ENCODE measurements at places on chromosomes 2 and 18.

- DNase-seq, result no peak
These were observed 93.6 kb upstream of the CBLN2 start for GRCh38 chr18:72637721-72638120.

GRCh38 chr2:216257089-216257488 lies 115.2 kb downstream of the MARCHF4 start:
- no peak for DNase-seq

DNA sequence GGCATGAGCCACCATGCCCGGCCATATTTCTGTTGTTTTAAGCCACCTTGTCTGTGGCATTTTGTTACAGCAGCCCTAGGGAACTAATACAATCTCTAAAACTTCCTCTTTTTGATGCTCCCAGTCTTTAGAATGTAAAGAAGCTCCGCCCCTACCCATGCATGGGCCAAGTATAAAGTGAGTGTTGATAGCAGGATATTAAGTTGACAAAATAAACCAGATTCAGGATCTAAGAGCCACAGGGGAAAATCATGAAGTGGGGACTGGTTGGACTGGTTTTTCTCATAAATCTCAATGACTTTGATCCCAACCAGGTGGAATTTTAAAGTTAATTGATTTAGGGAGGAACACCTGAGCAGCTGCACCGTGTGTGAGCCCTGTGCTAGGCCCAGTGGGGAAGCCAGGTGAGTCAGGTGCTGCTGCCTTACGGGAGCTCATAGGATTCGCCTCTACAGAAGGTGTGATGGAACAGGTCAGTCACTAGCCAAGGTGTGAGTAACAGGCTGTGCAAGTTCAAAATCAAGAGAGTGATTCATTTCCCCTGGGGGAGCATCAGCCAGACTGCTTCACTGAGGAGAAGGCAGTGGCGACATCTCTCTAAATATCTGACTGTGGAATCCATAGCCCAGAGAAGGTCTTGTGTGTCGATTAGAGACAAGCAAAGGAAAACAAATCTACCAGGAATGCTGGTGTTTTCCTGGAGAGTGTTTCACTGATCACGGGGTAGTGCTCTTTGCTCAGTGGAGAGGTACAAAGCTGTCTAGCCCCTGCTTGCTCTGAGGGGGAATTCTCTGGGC lies 63.0 kb upstream of the MSH2 start:
- DNase-seq, result peak; percentile 39

DNA sequence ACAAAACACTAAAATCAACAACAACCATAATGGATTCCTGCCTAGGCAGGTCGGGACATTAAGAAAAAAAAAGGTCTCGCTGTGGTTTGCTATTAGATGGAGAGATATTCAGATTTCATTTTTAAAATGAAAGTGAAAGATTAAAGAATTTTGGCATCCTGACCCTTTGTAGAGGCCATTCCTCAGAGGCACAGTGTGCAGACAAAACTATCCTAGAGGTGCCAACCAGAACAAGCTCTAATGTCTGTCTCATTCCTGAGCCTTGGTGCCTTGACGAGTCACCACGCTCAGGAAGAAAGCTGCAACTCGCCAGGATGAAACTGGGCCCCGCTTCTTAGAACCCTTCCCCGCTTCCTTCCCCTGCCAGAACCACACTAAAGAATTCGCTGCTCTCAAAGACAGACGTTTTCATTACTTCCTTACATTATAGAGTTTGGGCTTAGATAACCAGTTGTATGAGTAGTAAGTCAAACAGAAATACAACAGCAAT lies 156.0 kb downstream of the TGIF1 start:
- no peak for DNase-seq

DNA sequence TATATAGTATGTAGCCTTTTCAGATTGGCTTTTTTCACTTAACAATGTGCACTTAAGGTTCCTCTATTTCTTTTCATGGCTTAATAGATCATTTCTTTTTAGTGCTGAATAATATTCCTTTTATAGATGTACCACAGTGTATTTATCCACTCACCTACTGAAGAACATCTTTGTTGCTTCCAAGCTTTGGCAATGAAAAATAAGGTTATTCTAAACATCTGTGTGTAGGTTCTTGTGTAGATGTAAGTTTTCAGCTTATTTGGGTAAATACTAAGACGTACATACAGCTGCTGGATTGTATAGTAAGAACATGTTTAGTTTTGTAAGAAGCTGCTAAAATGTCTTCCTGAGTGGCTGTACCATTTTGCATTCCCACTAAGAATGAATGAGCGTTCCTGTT lies 68.3 kb upstream of the RASGRP3 start:
- DNase-seq, result no peak

DNA sequence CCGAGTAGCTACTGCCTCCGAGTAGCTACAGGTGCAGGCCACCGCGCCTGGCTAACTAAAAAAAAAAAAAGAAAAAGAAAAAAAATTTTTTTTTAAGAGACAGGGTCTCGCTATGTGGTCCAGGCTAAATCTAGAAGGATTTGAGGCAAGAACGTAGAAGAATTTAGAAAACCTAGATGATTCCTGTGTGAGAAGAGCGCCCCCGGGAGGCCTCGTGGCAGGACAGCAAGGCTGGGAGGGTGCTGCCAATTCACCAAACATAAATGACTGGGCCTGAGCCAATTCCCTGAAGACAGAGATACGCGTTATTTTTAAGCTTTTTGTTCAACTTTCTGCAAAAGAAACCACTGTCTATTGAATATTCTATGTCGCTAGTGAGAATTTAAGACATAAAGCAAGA lies 90.1 kb upstream of the TGFA start:
- peak; percentile 39 for DNase-seq

DNA sequence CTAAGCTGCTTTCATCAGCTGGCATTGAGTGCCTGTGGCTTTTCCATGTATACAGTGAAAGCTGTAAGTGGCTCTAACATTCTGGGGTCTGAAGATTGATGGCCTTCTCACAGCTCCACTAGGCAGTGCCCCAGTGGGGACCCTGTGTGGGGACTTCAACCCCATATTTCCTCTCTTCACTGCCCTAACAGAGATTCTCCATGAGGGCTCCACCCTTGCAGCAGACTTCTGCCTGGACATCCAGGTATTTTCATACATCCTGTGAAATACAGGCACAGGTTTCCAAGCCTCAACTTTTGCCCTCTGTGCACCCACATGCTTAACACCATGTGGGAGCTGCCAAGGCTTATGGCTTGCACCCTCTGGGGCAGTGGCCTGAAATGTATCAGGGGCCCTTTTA lies 188.2 kb upstream of the SYT4 start:
- DNase-seq, result no peak

DNA sequence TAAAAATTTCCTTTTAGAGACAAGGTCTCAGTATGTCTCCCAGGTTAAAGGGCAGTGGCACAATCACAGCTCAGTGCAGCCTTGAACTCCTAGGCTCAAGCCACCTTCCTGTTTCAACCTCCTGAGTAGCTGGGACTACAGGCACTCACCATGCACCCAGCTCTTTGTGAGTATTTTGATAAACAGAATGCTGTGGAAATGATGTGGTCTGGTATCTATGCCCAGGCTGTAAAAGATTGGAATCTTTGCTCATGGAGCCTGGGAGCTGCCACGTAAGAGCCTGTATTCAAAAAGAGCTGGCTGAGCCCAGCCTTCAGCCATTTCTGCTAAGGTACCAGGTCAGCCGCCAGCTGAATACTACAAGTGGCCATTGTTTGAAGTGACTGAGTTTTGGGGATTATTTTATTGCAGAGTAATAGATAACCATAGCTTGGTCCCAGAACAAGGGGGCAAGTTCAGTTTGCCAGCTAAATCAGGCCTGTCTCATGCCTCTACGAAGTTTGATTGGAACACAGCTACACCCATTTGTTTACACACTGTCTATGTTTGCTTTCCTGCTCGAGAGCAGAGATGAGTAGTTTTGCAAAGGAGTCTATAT lies 21.3 kb upstream of the ARL5A start:
- DNase-seq, result no peak

GRCh38 chr2:159793326-159793725 lies 4.7 kb downstream of the CD302 start:
- no peak for DNase-seq

GRCh38 chr2:58913082-58913726 lies 672.1 kb upstream of the FANCL start:
- DNase-seq, result no peak

DNA sequence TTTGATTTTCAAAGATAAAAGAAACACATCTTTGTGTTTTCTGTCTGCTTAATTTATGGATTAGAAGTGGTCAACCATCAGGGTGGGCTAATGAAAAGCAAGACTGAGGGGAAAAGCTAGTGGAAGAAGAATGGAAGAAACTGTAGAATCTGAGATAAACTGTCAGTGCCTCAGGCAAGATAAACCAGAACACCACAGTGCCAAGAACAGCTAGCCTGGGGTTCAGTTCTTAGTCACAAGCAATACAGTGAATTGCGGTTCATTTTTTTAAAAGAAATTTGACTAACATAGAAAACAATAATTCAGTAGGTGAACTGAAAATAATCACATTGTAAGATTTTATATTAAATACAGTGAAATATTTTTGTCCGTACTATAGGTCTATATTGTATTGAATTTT lies 22.0 kb upstream of the LNPK start:
- DNase-seq, result no peak

DNA sequence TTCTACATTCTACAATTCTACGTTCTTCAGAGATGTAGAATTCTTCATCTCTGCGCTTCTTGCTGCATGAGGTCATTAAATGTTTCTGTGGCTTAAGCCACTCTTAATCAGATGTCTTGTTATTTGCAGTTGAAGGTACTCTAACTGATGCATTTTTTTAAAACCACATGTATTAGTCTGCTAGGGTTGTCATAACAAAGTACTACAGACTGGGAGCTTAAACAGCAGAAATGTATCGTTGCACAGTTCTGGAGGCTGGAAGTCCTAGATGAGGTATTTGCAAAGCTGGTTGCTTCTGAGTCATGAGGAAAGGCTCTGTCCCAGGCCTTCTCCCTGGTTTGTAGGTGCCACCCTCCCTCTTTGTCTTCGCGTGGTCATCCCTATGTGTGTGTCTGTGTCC lies 176.3 kb upstream of the GLI2 start:
- no peak for DNase-seq

GRCh38 chr2:25994509-25994908 lies 12.2 kb upstream of the KIF3C start:
- no peak for DNase-seq

DNA sequence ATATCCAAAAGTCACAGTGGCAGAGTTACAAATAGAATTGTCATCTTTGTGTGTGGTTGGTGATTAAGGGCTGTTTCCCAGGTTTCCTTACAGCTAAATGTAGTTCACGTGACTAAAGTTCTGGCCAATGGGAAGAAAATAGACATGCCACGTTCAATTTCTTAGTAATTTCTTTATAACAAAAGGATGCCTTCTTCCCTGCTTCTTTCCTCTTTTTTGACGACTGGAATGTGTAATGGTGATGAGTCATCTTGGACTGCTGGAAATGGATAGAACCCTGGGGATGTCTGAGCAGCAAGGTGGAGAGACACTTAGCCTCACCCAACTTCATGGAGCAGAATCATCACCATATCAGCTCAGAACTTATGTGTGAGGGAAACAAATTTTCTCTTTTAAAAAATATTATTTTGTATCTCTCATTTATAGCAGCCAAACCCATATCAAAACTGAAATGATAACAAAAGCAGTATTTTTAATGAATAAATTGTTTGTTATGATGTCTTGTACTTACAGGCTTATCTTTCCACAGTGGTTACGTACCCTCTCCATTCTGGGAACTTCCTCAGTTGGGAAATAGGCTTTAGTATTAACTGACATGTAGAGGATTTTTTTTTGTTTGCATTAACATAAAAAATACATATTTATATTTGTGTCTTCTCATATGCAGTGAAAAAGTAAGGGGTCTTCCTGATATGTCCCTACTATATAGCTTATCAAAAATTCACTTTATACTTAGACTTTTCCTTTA lies 91.1 kb upstream of the CDH2 start:
- DNase-seq, result no peak

Data from common myeloid progenitor, CD34-positive (primary cell).